ENCODE measurements at places on chromosomes 16 and 17. TPM values are rescaled to one million over a fixed set of nuclear protein-coding genes. Genes with fewer than 3 reads are reported as not detected.

DNA sequence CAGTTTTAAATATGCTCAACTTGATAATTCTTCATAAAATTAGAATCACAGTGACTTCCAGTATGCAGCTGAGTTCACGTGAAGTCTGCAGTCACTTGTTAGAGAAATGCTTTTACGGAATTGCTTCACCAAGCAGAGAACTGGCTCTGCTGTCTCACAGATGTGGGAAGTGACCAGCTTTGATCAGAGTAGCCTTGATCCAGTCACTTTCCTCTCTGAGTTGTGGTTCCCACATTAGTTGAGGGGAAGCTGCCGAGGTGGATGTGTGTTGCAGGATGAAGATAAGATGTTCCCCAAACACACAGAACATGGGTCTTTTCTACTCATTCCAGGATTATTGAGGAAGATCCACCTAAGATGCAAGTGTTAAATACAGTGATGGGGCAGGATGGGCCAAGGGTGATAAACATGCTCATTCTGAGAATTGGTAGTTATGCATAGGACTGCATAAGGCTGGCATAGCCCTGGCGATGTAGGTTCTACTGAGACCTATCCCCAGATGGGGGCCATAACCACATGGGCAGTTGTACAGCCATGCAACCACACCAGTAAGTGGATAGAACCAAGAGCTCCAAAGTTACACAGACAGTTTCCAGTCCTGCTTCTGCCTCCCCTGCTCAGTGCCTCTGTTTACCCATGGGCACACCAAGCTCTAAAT, 168.9 kb upstream of the MAF start:
- DNase-seq: no peak

- no peak for DNase-seq
Measured at GRCh38 chr16:47777220-47777619, 316.1 kb downstream of the PHKB start.

- DNase-seq: no peak
Measured at GRCh38 chr16:86180780-86181179, 281.8 kb downstream of the IRF8 start.

The HSPB9 gene
- not detected for total RNA-seq

DNA sequence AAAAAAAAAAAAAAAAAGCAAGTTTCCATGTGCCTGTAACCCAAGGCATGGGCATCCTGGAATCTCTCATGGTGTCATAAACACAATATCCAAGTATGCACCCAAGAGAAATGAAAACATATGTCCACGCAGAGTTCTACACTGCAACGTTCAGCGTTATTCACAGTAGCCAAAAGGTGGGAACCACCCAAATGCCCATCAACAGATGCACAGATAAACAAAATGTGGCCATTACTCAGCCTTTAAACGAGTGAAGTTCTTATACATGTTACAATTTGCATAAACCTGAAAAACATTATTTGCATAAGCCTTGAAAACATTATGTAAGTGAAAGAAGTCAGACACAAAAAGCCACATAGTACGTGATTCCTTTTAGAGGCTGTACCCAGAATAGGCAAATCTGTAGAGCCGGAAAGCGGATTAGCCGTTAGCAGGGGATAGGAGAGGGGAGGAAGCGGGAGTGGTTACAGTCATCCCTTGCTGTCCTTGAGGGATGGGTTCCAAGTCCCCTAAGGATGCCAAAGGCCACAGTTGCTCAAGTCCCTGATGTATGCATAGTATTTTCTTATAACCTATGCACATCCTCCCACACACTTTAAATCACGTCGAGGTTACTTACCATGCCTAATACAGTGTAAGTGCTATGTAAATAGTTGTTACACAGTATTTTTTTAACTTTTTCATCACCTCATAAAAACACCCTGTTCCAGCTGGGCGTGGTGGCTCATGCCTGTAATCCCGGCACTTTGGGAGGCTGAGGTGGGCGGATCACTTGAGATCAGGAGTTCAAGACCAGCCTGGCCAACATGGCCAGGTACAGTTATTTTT, 47.3 kb upstream of the DNAH17 start:
- no peak for DNase-seq

DNA sequence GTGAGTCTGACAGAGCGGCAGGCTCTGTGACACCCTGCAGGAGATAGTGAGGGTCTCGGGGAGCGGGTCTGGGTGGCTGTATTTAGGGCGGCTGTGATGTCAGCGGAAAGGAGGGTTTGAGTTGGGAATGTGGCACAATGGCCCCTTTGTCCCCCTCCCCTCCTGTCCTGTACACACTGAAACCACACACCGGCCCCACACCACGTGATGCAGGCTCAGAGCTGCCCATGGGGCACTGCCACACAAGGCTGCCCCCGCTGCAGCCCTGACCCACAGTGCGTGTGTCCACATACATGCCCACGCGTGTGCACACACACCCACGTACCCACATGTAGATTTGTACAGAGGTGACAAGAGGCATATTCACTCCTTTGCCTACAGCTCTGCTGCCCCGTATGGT, 15.3 kb downstream of the SGCA start:
- DNase-seq: no peak

DNA sequence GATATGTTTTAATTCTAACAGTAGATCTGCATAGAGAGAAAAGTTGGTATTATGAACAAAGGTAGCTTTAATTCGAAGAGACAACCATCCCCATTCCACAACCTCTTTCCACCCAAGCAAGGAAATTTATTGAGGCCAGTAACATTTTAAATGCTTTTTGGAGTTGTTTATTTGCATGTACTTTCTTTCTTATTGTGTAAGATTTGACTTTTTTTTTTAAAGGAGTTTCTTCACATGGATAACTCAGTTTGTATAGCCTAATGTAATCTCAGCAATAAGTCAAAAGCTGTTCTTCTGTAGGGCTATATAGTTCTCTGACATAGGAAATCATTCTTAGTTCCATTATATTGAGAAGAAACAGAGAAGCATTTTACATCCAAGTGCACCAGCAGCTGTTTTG, 163.3 kb downstream of the PRKCA start:
- no peak for DNase-seq

- DNase-seq: no peak
Measured at GRCh38 chr17:83192161-83192788, 112.9 kb downstream of the METRNL start.

DNA sequence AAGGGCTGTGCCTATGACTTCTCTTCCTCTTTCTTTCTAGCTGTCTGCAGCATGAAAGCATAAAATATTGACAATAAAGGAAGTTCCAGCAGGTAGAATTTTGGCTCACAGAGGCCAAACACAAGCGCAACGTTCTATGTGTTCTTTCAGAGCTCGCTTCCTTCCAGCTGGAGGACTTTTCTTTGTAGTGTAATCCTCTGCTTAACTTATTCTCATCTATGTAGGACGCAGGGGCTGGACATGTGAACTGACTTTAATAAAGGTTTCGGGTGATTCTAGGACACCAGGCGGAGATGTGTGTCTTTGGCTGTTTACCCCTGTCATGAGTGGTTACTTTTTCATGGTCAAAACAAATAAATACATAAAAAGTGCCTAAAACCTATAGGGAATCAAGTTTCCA, 191.5 kb upstream of the MAF start:
- no peak for DNase-seq

DNA sequence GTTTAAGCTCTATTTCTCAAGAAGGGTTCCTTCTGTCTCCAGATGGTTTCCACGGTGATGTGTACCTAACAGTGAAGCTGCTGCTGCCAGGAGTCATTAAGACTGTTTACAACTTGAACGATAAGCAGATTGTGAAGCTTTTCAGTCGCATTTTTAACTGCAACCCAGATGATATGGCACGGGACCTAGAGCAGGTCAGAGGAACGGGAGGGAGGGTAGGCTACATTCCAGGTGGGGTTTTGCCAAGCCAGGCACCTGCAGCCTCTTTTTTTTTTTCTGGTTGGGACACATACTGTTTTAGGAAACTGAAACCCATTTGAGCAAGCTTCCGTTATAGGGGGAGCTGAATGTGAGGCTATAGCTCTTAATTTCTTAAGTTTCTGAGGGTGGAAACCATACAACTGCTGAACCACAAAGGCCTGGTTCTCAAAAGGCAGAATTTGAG, 10.6 kb downstream of the LIG3 start:
- no peak for DNase-seq

The ATAD5 gene
- total RNA-seq: 5.3 TPM

The HNF1B gene
- not detected for total RNA-seq

- peak; percentile 17 for DNase-seq
Measured at GRCh38 chr16:68396481-68396880, 51.8 kb downstream of the SMPD3 start.

GRCh38 chr16:48681520-48681919, 71.5 kb upstream of the N4BP1 start:
- DNase-seq: no peak

DNA sequence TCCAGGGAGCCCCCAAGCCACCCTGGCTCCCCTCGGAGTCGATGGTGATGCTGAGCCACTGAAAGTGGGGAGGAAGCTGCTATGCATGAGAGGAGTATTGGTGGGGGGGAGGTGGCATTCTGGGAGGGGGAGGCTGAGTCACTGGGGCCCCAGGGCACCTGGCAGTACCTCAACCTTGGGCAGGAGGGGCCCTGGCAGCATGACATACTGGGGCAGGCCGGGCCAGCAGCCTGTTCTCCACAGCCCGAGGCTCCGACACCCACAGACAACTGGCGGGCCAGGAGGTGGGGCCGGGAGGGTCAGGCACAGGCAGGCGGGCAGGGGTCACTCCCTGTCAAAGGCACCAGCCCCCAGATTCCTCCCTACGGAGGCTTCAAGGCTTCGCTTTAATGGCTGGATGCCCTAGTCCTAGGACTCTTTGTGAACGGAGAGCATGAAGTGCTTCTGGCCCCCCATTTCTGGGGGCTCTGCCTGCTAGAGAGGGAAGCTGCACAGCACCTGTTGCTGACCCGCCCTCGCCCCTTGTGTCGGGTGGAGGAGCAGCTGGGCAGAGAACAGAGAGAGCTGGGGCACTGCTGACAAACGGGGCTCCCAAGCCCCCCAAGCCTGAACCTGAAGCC, 928 bp downstream of the CASKIN2 start:
- no peak for DNase-seq

The SDF2 gene
- total RNA-seq: 63.1 TPM

- DNase-seq: no peak
Measured at GRCh38 chr17:63364387-63364786, 81.7 kb downstream of the CYB561 start.

DNA sequence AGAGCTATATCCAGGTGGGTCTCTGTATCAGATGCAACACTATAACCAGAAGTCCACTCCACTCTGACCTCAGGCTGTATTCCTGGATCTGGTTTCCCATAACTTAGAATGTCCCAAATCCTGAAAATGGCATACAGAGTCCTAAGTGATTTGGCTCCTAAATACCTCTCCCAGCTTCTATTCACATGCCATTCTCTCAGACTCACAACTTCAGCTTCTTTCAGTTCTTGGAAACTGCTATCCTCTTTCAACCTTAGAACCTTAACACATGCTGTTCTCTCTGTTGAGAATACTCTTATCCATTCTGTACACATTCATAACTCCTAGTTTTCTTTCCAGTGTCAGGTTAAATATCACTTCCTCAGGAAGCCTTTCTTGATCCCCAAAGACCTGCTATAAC, 132.0 kb downstream of the BRIP1 start:
- no peak for DNase-seq

DNA sequence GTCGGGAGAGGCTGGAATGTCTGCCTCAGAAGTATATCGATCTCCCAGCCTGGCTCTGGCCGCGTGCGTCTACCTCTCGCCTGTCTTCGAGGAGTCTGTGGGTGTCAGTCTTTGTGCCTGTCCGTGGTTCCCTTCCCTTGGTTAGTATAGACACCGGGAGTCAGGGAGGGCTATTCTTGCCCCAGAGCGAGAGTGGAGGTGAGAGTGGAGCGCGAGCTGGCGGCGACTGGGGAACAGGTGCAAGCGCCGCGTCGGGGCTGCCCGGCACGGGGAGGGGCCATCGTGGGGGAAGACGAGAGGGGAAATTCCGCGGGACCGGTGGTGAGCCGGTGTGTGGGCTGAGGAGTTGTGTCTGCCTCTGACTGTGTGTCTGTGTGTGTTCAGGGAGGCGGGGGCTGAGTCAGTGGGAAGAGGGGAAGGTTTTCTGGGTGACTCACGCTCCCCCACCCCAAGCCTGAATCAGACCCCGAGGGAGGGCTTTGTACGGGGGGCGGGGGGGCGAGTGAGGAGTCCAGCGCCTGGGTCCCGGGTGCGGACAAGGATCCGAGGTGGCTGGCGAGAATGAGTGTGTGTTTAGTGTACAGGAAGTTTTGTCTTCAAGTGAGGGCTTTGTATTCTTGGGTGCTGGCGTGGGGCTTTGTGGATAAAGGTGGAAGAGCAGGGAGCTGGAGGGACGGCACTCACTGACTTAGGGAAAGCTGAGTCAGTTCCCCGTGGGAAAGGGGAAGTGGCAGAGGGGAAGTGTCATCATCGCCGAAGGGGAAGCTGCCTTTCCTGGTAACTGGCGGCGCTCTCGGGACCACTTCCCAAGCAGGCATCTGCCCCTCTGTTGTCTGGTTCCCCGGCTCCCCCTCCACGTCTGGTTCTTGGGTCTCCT, 8.6 kb downstream of the KDM6B start:
- DNase-seq: peak; percentile 90

GRCh38 chr16:2211923-2212347, 1.3 kb upstream of the BRICD5 start:
- no peak for DNase-seq

DNA sequence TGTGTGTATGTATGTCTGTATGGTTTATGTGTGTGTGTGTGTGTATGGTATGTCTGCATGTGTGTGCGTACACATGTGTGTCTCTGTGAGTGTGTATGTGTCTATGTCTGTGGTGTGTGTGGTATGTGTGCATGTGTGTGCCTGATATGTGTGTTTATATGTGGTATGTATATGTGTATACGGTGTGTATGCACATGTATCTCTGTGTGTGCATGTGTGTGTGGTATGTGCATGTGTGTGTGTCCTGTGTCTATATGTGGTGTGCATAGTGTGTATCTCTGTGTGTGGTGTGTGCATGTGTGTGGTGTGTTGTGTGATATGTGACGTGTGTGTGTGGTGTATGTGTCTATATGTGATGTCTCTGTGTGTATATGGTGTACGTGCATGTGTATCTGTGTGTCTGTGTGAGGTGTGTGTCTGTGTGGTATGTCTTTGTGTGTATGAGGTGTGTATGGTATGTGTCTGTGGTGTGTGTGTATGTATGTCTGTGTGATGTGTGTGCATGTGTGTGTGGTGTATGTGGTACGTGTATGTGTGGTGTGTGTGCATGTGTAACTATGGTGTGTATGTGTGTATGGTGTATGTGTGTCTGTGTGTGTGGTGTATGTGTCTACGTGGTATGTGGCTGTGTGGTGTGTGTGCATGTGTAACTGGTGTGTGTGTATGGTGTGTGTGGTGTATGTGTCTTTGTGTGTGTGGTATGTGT, 164.3 kb upstream of the PLCG2 start:
- no peak for DNase-seq

GRCh38 chr16:17068524-17068923, 402.2 kb downstream of the XYLT1 start:
- DNase-seq: no peak

The NLRC5 gene
- total RNA-seq: 16.8 TPM

DNA sequence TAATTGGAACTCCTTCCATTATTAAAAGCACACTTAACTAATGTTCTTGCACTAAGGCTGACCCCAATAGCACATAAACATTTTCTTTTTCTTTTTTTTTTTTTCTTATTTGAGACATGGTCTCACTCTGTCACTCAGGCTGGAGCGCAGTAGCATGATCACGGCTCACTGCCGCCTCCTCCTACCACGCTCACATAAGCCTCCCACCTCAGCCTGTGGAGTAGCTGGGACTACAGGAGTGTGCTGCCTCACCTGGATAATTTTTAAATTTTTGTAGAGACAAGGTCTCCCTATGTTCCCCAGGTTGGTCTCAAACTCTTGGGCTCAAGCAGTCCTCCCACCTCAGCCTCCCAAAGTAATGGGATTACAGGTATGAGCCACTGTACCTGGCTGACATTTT, 1.2 kb upstream of the ZNF652 start:
- DNase-seq: no peak

The PGS1 gene
- 40.0 TPM for total RNA-seq

The NPIPA8 gene
- not detected for total RNA-seq

- DNase-seq: no peak
Measured at GRCh38 chr16:21666772-21667171, 3.0 kb downstream of the OTOA start.

All from pulmonary artery endothelial cell (primary cell).